ENCODE measurements at places on chromosomes 5 and 9.

DNA sequence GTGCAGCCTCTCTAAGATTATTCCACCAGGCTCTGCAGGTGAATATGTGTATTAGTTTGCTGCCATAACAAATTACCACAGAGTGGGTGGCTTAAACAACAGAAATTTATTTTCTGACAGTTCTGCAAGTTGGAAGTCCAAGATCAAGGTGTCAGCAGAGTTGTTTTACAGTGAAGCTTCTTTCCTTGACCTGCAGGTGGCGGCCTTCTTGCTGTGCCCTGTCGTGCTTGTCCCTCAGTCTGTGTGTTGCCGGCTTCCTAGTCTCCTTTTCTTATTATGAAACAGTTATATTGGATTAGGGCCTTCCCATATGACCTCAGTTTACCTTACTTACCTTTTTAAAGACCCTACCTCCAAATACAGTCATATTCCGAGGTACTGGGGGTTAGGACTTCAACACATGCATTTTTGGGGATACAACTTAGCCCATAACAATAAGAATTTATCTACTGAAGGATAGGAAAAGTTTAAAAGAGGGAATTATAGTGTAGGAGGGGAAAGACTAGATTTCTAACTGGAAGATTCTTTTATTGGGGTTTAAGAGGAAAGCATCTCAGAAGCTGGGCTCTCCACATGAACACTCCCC is 97.4 kb downstream of the OSTF1 start:
- peak; percentile 48 for DNase-seq

GRCh38 chr9:120438111-120438510 is 141.9 kb downstream of the CDK5RAP2 start:
- DNase-seq: no peak

- DNase-seq: no peak
These were observed 166.4 kb upstream of the PIK3R1 start for GRCh38 chr5:68049053-68049713.

GRCh38 chr5:643351-643801 is 31.2 kb downstream of the CEP72 start:
- DNase-seq: no peak
